ENCODE measurements at places on chromosomes 6 and 20.

- no peak for DNase-seq
Measured at GRCh38 chr20:54215157-54215789, 7.4 kb downstream of the PFDN4 start.

GRCh38 chr6:100065348-100065747 is 71.3 kb upstream of the MCHR2 start:
- no peak for DNase-seq

DNA sequence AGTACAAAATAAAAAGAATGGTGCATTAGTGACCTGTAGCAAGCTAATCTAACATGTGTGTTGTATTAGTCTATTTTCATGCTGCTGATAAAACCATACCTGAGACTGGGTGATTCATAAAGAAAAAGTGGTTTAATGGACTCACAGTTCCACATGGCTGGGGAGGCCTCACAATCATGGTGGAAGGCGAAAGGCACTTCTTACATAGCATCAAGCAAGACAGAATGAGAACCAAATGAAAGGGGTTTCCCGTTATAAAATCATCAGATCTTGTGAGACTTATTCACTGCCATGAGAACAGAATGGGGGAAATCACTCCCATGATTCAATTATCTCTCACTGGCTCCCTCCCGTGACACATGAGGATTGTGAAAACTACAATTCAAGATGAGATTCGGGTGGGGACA is 45.4 kb upstream of the AIG1 start:
- no peak for DNase-seq

- DNase-seq: no peak
Measured at GRCh38 chr20:38228436-38228835, 32.1 kb downstream of the KIAA1755 start.

DNA sequence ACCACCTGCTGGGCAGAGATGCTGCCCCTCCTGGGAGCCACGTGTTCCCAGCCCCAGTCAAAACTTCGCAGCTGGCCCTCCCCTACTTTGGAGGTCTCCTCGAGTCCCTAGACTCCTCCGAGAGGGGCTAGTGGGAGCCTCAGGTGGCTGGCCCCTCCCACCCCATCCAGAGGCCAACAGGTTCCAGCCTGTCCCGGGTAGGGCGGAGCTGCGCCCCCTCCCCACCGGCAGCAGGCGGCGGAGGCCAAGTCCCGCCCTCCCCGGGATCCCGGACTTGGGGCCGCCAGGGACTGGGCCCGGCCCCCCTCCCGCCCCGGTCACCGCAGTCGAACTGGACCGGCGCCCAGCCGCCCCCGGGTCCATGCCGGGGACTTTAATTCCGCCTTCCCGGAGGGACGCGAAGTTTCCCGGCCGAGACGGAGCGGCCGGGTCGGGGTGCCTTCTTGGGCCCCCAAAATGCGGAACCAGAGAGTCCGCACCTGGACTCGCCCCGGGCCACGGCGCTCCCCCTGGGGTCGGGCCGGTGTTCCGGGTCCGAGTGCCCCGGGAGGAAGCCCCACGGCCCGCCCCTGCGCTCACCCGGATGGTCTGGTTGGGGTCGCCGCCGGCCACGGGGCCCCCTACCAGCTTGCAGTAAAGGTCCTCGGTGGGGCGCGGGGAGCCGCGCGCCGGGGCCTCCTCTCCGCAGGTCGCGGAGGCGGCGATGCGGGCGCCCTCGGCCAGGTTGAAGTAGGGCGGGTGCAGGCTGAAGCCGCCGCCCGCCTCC is 559 bp downstream of the LAMA5 start:
- DNase-seq: no peak

- DNase-seq: no peak
Measured at GRCh38 chr6:56488281-56488680, 154.4 kb downstream of the DST start.

- DNase-seq: no peak
Measured at GRCh38 chr6:40222354-40222753, 288.1 kb upstream of the MOCS1 start.

DNA sequence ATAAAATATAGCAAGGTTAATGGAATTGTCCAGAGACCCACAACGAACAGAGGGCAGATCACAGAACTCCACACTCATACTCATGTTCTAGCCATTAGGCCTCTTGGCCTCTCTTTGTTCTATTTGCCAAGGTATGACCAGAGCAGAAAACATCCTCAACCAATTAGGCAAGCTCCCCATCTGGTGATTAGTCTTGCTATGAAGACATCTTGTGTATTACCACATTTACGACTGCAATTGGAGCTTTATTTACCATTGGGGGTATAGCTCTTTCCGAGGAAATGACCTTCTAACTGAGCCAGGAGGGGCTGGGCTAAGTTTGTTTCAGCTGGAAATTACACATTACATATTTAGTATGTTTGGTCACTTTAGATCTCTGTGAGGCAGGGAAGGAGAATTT is 593.9 kb downstream of the CD109 start:
- DNase-seq: no peak

GRCh38 chr6:34451192-34451591 is 14.7 kb upstream of the PACSIN1 start:
- no peak for DNase-seq

DNA sequence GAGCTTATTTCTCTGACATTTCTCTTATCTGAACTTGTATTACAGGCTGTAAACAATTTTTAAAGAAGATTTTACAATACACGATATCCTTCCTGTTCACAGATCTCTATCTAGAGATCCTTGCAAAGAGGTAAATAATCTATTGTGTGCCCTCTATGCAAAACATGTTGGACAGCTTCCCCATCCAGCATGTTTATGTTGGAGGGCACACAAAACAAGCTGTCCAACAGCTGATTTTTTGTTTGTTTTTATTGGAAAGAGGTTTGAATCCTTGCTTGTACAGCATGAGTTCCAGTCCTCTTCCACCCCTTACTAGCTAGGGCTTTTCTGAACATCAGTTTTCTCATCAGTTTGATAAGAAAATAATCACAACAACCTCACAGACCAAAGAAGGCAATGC is 62.3 kb upstream of the SYNDIG1 start:
- no peak for DNase-seq

- no peak for DNase-seq
Measured at GRCh38 chr6:15758631-15759215, 95.9 kb upstream of the DTNBP1 start.

DNA sequence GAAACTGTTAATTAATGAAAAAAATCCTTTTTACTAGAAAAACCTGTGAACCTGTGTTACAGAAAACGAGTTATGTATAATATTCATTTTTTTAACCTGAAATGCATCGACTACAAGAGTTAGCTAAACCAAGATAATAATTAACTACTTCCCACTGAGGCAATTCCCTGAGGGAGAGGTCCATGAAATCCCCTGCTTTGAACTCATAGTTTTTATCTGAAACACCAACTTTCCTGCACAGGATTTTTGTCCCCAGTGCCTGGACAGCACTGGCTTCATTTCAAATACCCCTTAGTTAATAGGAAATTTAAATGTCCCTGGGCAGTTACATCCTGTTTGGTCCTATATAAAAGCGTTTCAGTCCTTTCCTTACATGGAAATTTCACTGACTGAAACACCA is at the start of gene OR14J1:
Gene OR14J1, plus strand, starts transcription at position 386 of the 400 bp plus-strand sequence. CDS start 4,989 bp downstream, outside the sequence.
- DNase-seq: no peak

DNA sequence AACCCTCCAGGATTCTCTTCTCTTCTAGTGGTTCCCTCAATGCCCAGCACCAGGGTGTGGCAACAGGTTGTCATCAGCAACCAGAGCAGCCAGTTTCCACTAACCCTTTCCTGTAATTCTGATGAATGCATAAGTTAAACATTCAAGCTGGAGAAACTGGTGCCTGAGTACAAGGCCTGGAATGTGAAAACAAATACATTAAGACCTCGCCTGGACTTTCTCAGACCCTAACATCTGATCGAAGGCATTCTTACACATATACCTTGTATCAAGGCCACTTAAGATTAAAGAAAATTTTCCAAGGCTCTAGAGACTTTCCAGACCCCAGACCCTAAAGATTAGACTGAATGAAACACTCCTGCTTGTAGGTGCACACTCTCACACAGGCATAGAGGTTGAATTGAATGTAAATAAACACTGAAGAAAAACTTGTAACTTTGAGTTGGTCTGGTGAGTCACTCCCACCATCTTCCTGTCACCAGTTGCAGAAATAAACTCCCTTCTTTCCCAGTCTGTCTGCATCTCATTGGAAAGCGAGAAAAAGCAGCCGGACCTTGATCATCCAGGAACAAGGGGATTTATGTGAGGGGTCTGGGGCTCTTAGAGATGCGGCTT is 9.0 kb downstream of the LRP11 start:
- no peak for DNase-seq

GRCh38 chr6:18022398-18023231 is 35.2 kb upstream of the KIF13A start:
- no peak for DNase-seq

GRCh38 chr6:38025451-38025850 is 205.9 kb downstream of the ZFAND3 start:
- DNase-seq: no peak

GRCh38 chr6:37354526-37355384 is 972 bp downstream of the RNF8 start:
- DNase-seq: peak; percentile 21
